ENCODE measurements at places on chromosomes 12 and 14. TPM values are rescaled to one million over a fixed set of nuclear protein-coding genes. Genes with fewer than 3 reads are reported as not detected.

Gene PMCH
- not detected for polyA plus RNA-seq

Gene GPR68
- polyA plus RNA-seq, result 2.8 TPM

Gene VASH1
- 14.4 TPM for polyA plus RNA-seq

Gene RD3L
- polyA plus RNA-seq, result 0.57 TPM

Gene LMBR1L
- polyA plus RNA-seq, result 53.9 TPM

Gene CEP128
- 2.1 TPM for polyA plus RNA-seq

Gene C12orf54
- 0.77 TPM for polyA plus RNA-seq

- no peak for DNase-seq
These were observed 834.7 kb downstream of the TRHDE start for GRCh38 chr12:73106896-73107295.

GRCh38 chr12:107449891-107450290, 235.7 kb upstream of the PWP1 start:
- DNase-seq, result no peak

GRCh38 chr14:64502887-64503433, 678 bp downstream of the ZBTB25 start:
- DNase-seq, result no peak

DNA sequence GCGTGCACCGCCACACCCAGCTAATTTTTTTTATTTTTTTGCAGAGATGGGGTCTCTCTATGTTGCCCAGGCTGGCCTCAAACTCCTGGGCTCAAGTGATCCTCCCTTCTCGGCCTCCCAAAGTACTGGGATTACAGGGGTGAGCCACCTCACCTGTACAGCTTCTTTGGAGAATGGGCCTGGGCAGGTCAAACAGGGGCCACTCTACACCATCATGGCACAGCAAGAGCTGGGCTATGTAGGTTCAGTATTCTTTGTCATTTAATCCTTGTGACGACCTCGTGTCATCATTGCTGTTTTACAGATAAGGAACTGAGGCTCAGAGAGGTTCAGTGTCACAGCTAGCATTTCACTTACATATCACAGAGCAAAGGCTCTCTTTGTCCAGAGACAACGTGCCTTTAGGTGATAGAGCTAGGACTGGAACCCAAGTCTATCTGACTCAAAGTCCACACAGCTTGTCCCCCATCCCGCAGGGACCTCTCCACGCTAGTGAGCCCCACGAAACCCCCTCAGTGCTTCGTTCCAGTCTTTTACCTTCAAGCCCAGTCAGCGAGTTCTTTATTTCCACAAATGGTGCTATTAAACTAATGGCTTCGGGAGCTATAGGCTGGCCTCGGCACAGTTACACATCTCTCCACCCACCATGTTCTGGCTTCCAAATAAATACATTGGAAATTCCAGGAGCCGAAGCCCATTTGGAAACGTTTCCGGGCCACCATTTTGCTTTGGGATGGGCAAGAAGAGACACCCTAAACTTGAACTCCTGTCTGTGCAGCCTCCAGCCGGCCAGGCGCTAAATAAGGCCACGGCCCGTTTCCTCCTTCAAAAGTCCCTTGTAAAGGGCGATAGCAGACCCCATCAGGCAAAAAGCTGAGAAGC, 660 bp upstream of the MAP1LC3B2 start:
- DNase-seq, result no peak

DNA sequence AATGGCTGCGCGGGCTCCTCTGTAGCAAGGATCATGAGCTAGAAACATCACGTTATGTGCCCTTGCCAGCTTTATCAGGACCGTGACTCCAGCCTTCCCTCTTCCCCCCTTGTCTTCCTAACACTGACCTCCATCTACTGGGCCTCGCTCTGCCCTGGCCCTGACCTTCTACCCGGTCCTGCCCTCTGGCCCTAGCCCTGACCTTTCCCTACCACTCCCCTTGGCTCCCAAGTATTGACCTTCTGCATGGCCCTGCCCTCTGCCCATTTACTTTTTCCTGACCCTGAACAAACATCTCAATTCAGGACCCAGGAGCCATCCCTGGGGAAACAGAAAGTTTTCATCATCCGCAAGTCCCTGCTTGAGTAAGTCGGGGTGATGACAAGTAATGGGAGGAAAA, 2.0 kb downstream of the SOAT2 start:
- no peak for DNase-seq

DNA sequence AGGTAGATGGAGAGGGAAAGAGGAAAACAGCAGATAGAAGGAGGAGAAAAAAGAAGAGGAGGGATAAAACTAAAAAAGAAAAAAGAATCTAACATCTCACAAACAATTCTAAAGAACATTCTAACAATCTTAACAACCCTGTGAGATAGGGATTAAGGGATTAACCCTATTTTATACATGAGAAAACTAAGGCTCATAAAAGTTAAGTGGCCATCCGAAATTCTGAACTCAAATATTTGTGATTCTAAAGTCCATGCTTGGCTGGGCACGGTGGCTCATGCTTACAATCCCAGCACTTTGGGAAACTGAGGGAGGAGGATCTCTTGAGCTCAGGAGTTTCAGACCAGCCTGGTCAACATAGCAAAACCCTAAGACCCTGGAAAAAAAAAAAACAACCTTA, 13.1 kb downstream of the KIF21A start:
- no peak for DNase-seq

DNA sequence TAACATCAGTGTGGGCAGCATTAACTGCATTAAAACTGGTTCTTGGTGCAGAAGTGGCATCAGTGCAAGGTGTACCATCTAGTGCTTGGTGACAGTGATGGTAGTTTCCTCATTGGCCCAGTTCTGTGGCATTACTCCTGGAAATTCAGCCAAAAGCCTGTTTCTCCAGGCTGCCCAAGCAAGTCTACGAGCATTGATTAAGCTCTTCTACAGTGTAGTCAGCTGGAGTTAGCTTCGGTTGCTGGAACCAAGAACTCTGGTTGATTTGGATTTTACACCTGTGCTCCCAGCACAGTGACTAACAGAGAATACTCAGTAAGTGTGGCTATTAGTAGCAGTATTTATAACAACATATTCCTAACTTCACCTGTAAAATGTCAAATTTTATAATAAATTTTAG, 84.9 kb upstream of the ZDHHC17 start:
- no peak for DNase-seq

- no peak for DNase-seq
These were observed 11.9 kb upstream of the TC2N start for GRCh38 chr14:91879196-91879595.

All from urinary bladder (tissue), 4 donors.